ENCODE measurements at places on chromosomes 7 and 10. TPM values are rescaled to one million over a fixed set of nuclear protein-coding genes. Genes with fewer than 3 reads are reported as not detected.

CTAGE6 gene
- total RNA-seq = 1.5 TPM

SPDYE1 gene
- total RNA-seq = not detected

ELMO1 gene
- total RNA-seq = 78.6 TPM

WEE2 gene
- total RNA-seq = not detected

ZPBP gene
- total RNA-seq = not detected

GPER1 gene
- 0.19 TPM for total RNA-seq

HOXA4 gene
- 0.53 TPM for total RNA-seq

SLC26A4 gene
- 0.17 TPM for total RNA-seq

RAB19 gene
- 9.1 TPM for total RNA-seq

DNA sequence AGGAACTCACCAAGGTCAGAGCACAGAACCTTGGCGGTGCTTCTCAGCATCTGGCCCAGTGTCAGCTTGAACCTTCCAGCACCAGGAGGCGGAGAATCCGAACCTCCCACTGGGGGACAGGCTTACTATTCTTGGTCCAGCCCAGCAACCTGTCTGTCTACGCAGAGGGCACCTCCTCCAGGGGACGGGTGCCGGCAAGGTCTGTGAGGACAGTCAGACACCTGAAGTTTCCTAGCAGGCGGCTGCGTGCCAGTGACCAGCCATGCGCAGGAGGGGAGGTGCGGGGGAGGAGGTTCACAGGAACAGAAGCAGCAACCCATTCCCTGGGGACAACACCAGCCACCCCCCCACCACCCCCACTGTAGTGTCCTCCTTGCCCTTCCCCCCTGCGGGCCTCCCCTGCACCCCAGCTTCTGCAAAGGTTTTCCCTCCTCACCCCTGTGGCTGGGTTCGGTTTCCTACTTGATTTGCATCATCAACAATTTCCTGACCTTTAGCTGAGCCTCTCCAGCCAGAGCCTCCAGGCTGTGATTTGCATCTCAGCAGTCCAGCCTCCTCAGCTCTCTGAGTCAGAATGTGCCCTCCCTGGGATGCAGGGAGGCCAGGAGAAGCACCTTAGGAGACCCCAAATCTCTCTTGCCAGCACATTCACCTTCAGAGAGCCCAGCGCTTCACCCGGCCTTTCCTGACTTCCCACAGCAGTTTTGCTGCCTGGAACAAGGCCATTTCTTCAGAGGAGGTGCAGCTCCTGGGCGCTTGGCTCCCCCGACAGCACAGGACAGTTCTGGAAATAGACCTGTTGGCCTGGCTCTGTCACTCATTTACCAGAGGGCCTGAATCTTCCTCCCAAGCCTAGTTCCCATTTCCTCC, 107.5 kb upstream of the NPS start:
- DNase-seq = no peak
- H3K27me3 ChIP-seq = no peaks in the 10 kb centered on the region
- H3K36me3 ChIP-seq = no peaks in the 10 kb centered on the region
- no peaks in the 10 kb centered on the region for H3K4me1 ChIP-seq
- no peak overlapping the region for H3K4me3 ChIP-seq

DNA sequence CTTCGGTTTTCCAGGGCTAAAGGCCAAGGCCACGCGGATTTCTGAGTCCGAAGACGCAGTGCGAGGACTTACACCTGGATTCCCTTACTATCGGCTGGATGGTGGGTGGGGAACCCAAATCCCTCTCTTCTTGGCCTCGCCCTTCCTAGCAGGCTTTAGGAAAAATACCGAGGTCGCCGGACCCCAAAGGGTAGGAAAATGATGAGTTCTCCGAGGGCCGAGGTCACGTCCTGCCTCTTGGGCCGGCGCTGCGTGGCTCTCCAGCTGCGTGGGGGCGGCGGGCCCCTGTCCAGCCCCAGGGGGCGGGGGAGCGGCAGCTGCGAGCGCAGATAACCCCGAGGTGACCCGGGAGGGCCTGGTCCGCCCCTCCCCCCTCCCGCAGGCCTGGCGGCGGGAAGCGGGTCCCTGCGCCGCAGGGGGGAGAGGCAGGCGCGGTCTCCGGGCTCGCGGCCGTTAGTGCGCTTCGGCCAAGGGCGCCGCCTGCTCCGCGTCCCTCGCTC, 805 bp upstream of the HMX3 start:
- peak overlapping the region; percentile 67 for H3K4me3 ChIP-seq
- H3K36me3 ChIP-seq = no peaks in the 10 kb centered on the region
- DNase-seq = peak; percentile 45
- no peak overlapping the region for H3K27ac ChIP-seq
- H3K27me3 ChIP-seq = peaks cover 76% of the 10 kb centered on the region

DNA sequence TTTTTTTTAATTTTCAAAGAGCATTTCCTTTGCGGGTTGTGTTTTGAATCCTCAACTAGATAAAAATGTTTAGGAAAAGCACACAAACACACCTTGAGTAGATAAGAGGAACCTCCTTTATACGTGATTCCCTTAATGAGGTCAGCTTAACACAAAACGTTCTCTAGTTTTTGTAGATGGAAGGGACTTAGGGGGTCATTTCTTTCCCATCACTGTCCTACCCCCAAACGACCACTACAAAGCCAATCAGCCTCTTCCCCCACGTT, 1.2 kb downstream of the SUV39H2 start:
- peak overlapping the region; percentile 87 for H3K27ac ChIP-seq
- H3K4me1 ChIP-seq = peaks cover 24% of the 10 kb centered on the region
- DNase-seq = no peak
- H3K27me3 ChIP-seq = no peaks in the 10 kb centered on the region

DNA sequence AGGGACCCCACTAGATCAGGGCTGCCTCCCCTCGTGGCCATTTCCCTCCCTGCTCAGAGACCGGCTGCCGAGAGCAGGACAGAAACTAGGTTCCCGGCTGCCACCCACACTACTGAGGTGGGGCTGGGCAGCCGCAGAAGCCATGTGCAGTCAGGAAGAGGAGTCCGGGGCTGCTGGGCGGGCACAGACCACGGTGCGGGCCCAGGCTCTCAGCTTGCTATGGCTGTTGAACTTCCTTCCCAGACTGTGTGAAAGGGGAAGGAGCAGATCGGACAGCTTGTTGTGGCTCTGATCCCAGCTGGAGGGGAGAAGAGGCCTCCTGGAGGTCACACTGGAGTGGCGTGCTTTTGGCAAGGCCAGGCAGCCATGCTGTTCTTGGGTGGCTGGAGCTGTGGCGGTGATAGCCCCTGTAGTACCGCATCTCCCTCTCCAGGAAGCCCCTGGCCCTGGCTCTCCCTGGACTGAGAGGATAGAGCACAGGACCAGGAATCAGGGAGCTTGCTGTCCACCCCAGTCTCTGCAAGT, 56.8 kb downstream of the HK1 start:
- DNase-seq = peak; percentile 54
- peak overlapping the region; percentile 76 for H3K4me3 ChIP-seq
- H3K27ac ChIP-seq = peak overlapping the region; percentile 94
- H3K27me3 ChIP-seq = no peaks in the 10 kb centered on the region
- H3K4me1 ChIP-seq = peaks cover 42% of the 10 kb centered on the region

- no peak for DNase-seq
- H3K4me3 ChIP-seq = no peak overlapping the region
- peaks cover 1% of the 10 kb centered on the region for H3K4me1 ChIP-seq
- peaks cover 3% of the 10 kb centered on the region for H3K27me3 ChIP-seq
- H3K27ac ChIP-seq = no peak overlapping the region
- H3K36me3 ChIP-seq = no peaks in the 10 kb centered on the region
Observed at GRCh38 chr10:72037811-72038210, 50.5 kb downstream of the SPOCK2 start.

DNA sequence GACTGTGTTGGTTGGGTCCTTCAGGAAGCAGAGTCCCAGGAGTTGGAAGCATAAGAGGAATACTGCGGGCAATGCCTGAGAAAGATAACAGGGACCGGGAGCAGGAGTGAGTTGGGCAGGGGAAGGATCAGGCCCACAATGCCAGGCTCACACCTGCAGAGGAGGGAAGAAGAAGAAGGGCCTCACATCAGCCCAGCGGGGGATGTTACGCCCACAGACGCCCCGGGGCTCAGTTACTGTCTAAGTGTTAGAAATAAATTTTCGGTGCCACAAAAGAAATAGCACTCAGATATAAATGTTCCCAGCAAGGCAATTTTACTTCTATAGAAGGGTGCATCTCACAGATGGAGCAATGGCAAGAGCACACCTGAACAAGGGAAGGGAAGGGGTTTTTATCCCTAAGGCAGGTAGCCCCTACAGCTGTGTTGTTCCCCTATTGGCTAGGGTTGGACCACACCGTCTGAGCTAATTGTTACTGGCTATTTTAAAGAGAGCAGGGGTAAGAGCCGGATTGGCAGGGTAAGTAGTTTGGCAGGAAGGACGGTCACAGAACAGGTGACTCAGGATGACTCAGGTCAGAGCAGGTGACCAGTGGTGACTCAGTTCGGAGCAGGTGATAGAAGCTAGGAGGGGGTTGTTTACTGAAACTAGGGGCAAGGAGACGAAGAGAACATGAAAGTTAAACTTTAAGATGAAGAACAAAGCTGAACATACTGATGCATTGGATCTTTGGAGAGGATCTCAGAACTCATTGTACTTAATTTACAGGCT, at the start of gene NOS3:
Gene NOS3, plus strand, starts transcription at position 602 of the 771 bp plus-strand sequence. CDS start 2,787 bp downstream, outside the sequence.
- peaks cover 26% of the 10 kb centered on the region for H3K27me3 ChIP-seq
- peaks cover 21% of the 10 kb centered on the region for H3K4me1 ChIP-seq
- H3K27ac ChIP-seq = peak within 1 kb of the TSS; percentile 2
- no peak within 1 kb of the TSS for H3K4me3 ChIP-seq
- DNase-seq = no peak

DNA sequence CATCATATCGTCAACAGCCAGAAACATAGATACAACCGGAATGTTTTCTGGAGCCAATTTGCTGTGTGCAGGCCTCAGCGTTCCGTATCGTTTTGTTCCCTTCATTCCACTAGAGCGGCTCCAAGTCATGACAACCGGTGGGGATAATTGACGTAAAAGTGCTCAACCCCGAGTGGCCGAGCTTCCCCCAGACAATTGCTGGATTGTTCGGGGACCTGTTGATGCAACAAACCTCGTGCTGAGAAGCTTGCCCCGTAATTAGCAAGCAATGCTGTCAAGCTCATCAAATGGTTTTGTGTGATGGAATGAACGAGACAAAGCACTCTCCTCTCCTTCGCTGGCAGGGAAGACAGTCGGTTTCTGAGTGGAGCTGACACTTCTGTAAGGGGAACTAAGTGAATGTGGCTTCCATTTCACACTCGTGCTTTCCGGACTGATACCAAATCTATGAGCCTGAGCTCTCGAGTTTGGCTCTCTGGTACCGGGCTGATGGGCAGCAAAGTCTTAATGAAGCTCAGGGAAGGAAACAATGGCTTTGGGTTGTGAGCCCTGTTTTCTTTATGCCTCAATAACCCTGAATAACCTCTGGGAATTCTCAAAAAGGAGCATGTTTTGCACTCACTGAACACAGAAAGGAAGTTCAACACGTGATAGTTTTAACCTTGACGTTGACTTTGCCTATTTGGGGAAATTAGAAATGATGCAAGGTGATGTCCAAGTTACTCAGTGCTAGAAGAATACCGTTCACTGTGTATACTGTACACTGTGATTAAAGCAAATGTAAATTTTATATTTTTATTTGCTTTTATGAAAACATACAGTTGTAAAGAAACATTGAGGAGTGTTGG, 220.5 kb downstream of the BAMBI start:
- no peaks in the 10 kb centered on the region for H3K27me3 ChIP-seq
- H3K36me3 ChIP-seq = no peaks in the 10 kb centered on the region
- no peak overlapping the region for H3K4me3 ChIP-seq
- no peak overlapping the region for H3K27ac ChIP-seq
- no peaks in the 10 kb centered on the region for H3K4me1 ChIP-seq

- no peak overlapping the region for H3K4me3 ChIP-seq
- DNase-seq = no peak
- no peaks in the 10 kb centered on the region for H3K36me3 ChIP-seq
- H3K4me1 ChIP-seq = no peaks in the 10 kb centered on the region
- no peak overlapping the region for H3K27ac ChIP-seq
- H3K27me3 ChIP-seq = no peaks in the 10 kb centered on the region
Observed at GRCh38 chr10:82980321-82980720, 1105.3 kb downstream of the NRG3 start.

- no peaks in the 10 kb centered on the region for H3K27me3 ChIP-seq
- DNase-seq = no peak
- peaks cover 45% of the 10 kb centered on the region for H3K4me1 ChIP-seq
- H3K27ac ChIP-seq = peak overlapping the region; percentile 85
- H3K36me3 ChIP-seq = peaks cover 32% of the 10 kb centered on the region
- H3K4me3 ChIP-seq = peak overlapping the region; percentile 95
Observed at GRCh38 chr7:106866298-106867281, 1.5 kb downstream of the PIK3CG start.

- H3K27me3 ChIP-seq = no peaks in the 10 kb centered on the region
- H3K4me1 ChIP-seq = no peaks in the 10 kb centered on the region
- no peaks in the 10 kb centered on the region for H3K36me3 ChIP-seq
- no peak overlapping the region for H3K4me3 ChIP-seq
- H3K27ac ChIP-seq = no peak overlapping the region
Observed at GRCh38 chr7:54394834-54395233, 147.3 kb upstream of the VSTM2A start.

DNA sequence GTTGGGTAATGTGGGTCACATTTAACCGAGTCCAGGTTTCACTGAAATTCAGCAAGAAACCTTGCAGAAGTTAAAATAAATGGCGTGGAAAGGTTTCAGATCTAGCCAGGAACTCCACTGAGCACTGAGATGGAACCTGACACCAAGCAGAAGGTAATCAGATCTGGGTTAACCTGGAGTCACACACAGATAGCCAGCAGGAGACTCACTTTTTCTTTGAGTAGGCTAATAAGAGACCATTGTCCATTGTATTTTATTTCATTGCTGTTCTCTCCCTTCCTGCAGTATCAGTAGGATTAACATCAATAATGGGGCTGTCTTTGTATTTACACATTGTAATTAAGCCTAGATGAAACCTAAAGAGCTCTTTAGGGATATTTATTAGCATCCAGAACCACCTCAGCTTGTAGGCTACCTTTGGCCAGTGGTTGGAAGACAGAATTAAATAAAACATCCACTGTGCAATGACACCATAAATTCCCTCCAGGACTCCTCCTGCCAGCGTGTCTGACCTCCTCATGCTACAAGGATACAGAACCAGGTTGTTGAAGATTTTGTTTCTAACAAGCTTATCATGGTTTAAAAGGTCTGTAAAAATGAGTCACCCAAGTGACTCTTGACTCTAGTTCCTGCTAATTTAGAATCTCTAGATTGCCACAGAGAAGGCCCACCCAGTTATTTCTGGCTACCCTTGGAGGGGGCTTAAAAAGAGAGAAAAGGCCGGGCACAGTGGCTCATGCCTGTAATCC, 151.1 kb downstream of the SORCS1 start:
- H3K27ac ChIP-seq = no peak overlapping the region
